ENCODE measurements at places on chromosomes 6 and 20.

DNA sequence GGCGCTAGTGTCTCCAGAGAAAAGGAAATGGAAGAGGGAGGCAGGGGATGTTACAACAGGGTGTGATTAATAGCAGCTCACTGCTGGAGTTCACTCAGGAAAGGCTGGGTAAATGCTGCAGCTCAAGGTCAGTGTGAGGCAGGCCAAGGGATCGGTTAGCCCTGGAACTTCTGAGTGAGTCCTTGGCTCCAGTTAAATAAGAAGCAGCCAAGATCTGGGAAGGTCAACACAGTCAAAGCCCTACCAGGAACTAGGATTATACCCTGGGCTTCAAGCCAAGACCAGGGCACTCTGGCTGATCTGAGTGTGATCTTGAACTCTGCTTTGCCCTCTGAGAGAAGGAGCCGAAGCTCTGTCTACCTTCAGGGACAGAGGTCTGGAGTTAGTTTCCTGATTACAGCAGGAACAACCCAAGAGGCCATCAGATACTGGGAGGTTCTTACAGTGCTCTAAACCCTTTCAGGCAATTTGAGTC is 44.3 kb downstream of the TPD52L1 start:
- no peak for DNase-seq

DNA sequence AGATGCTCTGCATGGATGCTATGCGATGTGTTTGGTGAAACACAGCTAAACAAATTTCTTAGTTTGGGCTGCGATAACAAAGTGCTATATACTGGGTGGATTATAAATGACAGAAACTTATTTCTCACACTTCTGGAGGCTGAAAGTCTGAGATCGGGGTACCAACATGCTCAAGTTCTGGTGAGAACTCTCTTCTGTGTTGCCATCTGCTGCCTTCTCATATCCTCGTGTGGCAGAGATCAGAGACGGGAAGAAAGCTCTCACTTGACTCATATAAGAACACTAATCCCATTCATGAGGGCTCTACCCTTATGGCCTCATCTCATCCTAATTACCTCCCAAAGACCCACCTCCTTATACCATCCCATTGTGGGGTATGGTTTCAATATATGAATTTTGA is 162.0 kb upstream of the DTNBP1 start:
- no peak for DNase-seq

DNA sequence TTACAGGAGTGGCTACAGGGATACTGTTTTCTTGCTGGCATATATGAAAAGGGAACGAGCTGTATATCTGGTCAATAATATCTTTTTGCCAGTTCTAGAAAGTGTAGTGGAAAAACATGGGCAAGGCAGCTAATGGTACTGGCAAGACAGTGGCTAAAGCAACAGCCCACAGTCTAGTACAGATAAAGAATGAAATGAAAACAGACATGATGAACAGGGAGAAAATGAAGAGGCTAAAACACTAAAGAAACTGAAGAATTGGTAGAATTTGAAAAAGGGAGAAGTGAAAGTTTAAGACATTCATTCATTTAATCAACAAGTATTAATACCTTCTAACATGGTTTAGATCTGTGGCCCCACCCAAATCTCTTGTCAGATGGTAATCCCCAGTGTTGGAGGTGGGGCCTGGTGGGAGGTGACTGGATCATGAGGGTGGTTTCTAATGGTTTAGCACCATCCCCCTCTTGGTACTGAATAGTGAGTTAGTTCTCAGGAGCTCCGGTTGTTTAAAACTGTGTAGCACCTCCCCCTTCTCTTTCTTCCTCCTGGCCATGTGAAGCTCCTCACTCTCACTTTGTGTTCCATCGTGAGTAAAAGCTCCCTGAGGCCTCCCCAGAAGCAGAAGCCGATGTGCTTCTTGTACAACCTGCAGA is 18.1 kb downstream of the FAM184A start:
- no peak for DNase-seq

GRCh38 chr6:140773276-140773675 is 1359.4 kb upstream of the GJE1 start:
- no peak for DNase-seq

DNA sequence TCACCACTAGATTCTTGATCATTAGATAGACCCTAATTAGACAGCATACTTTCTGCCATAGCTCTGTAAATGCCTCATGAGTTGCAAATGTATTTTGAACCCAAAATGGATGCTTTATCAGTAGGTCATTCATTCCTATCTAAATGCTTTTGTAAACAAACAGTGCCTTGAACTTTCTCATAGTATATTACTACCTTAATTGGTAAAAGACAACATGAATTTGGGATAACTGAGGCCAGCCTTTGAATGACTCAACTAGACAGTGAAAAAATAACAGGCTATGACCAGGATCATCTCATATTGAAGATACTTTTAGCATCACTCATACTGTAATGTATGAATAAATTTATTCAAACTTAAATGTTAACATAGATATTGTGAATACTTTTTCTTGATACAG is 37.0 kb upstream of the PRL start:
- no peak for DNase-seq

- DNase-seq = no peak
These were observed 148.1 kb downstream of the MOXD1 start for GRCh38 chr6:132253211-132253610.

- DNase-seq = no peak
These were observed 60.2 kb downstream of the GPR63 start for GRCh38 chr6:96777113-96777512.

- peak; percentile 81 for DNase-seq
These were observed 45.7 kb downstream of the RAMACL start for GRCh38 chr6:166540631-166541331.

GRCh38 chr6:113980937-113981554 is 10.1 kb upstream of the HDAC2 start:
- no peak for DNase-seq

- no peak for DNase-seq
These were observed 27.6 kb downstream of the ZNF311 start for GRCh38 chr6:28977341-28978132.

GRCh38 chr6:109865968-109866367 is 112.1 kb upstream of the GPR6 start:
- peak; percentile 58 for DNase-seq

GRCh38 chr6:100236389-100236788 is 228.3 kb downstream of the SIM1 start:
- DNase-seq = no peak

DNA sequence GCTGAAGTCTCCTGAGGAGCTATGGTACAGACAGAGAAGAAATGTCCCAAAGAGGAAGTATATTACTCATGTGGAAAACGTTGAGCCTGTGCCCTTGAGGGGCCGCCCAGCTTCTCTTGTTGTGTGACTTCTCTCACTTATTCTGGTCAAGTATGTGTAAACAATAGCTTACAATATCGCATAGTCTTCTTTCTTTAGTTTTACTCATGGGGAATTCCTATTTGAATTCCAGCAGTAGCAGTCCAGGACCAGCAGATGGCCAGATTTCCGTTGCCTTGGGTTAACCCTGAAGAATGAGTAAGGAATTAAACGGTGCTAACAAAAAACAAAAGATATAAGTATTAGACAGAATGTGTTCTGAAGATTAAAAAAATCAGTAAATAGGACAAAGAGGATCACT is 522.0 kb upstream of the GJE1 start:
- no peak for DNase-seq

- no peak for DNase-seq
These were observed 44.9 kb downstream of the SNAI1 start for GRCh38 chr20:50027611-50028105.

DNA sequence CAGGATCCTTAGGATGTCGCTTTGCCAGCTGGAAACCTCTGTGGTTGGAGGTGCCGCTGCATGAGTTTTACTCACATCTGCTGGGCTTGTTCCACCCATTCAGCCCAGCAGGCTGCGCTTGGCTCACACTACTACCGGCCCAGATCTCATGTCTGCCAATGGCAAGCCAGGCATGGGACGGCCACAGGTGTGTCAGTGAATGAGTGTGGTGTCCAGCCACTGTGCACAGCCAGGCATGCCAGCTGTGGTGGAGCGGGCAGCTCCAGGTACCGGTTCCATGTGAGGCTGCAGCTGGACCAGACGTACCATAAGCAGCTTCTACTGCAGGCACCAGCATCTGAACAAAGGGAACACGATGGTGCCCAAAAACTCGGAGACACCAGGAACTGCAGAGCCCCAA is 33.1 kb upstream of the ASF1A start:
- DNase-seq = no peak

GRCh38 chr20:64191002-64191401 is 26.8 kb downstream of the MYT1 start:
- no peak for DNase-seq

- DNase-seq = no peak
These were observed 160.1 kb downstream of the EYS start for GRCh38 chr6:65546894-65547293.

GRCh38 chr6:117739869-117740268 is 64.6 kb downstream of the NUS1 start:
- DNase-seq = no peak

DNA sequence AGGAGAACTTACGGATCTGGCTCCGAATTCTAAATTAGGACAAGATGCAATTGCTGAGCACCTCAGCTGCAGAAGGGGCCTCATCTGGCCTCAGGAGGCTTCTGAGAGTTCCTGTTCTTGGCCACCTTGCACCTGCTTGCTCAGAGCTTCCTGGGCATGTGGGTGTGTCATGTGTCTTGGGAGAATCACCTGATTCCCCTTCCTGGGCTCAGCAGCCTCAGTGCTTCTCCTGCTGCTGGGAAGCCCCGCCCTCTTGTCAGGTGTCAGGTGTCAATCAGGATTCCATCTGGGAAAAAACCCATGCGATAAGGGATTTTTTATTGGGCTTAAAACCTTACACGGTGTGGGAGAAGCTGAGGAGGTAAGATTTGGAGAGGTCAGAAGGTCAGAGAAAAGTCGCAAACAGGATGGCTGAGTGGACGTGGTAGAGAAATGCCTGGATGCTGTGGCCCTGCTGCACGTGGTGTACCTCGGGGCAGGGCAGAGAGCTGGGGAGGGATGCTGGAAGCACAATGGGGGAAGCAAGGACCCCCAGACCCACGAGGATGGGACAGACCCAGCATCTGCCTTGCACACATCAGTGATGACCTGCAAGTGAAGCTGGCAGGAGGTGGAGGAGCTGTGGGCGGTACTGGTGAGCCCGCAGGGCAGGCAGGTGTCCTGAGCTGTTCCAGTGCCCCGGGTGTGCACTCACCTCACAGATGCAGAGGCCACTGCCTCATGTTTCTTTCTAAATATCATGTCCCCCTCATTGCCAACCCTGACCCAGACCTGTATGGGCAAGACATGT is 170.8 kb downstream of the CDH4 start:
- no peak for DNase-seq

DNA sequence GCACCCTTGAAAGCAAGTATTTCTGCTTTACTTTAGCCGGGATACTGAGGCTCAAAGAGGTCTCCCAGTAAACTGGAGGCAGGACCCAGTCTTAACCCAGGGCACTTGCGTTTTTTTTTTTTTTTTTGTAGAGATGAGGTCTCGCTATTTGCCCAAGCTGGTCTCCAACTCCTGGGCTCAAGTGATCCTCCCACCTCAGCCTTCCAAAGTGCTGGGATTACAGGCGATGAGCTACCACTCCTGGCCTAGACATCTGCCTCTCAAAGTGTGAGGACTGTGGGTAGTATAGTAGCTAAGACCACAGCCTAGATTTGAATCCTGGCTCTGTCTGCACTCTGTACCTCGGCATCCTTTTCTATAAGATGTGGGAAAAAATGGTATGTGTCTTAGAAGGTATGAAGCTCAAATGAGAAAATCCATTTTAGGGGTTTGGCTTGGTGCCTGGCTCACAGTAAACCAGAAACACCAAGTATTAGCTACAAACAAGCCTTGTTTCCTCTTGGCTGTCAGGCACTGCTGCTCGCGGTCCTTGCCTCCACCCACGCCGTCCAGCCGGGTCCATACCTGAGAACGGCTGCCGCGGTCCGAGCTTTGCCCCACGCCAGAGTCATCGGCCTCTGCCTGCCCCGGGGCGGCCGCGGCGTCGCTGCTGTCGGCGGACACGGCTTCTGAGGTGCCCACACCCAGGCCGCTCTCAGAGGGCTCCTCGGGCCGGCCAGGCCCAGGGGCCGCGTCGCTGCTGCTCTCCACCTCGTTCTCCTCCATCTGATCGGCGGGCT is 1.2 kb downstream of the ZNF335 start:
- peak; percentile 91 for DNase-seq

GRCh38 chr6:83514866-83515466 is 2.6 kb downstream of the PRSS35 start:
- no peak for DNase-seq

GRCh38 chr6:17714879-17715851 is 8.4 kb upstream of the NUP153 start:
- DNase-seq = no peak

DNA sequence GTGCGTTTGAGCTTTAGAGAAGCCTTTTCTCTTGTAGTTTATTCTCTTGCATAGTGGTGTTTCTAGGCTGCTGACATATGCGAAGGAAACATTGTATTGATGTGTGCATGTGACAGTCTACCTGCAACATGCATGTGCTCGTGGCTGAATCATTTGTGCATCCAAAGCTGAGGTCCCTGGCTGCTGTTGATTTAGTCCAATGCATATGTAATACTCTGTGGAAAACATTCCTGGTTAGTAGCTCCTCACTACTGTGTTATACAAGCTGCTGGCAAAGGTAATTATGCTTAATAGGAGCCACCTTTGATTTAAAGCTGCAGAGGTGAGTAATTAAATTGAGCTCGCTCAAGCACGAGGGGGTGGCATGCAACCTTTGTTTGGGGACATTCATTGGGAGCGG is 24.5 kb downstream of the TSHZ2 start:
- DNase-seq = no peak

GRCh38 chr6:6892744-6893583 is 214.8 kb upstream of the RREB1 start:
- no peak for DNase-seq
